ENCODE measurements at places on chromosomes 4 and X.

DNA sequence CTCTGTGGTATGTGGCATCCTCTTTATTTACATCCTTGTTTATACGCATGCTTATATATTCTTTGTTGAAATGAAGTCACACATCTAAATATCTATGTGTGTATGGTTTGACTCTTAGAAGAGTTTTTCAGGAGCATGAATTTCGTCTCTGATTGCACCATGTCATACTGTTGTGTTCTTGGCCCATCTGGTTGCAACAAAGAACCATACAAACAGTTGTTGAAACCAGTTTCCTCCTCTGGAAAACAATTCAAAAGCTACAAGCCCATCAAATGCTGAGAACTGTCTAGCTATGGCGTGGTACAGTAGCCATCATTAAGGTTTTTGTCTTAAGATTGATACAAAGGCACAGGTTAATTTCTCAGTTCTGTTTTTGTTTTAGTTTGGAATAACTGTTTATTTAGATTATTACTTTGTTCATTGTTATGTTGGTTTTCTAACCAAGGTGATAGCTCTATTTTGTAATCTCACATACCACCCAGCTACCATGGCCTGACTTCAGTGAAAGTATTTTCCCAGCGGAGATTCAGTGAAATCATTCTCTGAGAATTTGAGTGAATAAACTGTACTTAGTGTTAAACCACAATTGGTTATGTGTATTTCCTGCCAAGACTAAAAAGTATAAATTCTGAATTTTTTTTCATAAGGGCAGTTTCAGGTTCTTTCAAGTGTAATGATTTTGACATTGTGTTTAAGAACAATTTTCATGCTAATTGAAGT, 91.0 kb downstream of the ARHGAP24 start:
- DNase-seq = no peak

DNA sequence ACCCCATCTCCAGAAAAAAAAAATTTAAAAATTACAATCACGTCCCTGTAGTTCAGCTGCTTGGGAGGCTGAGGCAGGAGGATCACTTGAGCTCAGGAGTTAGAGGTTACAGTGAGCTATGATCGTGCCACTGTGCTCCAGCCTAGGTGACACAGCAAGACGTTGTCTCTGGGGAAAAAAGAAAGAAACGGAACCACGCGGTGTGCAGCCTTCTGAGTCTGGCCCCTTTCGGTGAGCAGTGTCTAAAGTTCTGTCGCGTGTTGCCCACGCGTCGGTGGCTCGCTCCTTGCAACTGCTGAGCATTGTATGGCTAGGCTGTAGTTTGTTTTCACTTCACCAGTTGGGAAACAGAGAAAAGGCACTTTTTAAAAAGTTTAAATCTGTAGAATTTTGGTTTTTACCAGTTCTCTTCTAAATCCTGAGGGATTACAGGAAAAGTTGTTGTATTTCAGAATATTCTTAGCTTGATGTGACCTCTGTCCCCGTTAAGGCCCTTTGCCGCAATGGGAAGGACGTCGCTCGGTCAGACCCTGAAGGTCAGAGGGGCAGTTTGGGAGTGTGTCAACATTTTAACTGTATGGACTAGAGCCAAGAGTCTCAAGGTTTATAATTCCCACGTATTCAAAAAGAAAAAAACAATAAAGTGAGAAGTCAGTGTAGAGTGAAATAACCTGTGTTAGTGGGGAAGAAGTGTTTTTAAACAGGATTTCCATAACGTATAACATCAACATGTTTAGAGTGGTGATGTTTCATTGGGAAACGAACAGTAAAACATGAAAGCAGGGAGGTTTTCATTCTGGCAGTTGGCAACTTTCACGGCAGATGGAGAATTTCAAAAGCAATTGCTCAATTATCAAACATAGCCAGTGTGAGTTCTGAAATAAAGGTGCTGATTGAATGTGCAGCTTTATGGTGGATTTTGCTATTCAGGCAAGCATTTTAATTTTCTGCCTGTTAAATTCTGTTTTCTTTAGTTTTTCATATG, 45.8 kb upstream of the MSANTD1 start:
- DNase-seq = peak; percentile 5

- no peak for DNase-seq
Measured at GRCh38 chr4:169492436-169493163, 119.8 kb downstream of the NEK1 start.

GRCh38 chrX:68146054-68146453, 287.2 kb downstream of the OPHN1 start:
- DNase-seq = no peak

DNA sequence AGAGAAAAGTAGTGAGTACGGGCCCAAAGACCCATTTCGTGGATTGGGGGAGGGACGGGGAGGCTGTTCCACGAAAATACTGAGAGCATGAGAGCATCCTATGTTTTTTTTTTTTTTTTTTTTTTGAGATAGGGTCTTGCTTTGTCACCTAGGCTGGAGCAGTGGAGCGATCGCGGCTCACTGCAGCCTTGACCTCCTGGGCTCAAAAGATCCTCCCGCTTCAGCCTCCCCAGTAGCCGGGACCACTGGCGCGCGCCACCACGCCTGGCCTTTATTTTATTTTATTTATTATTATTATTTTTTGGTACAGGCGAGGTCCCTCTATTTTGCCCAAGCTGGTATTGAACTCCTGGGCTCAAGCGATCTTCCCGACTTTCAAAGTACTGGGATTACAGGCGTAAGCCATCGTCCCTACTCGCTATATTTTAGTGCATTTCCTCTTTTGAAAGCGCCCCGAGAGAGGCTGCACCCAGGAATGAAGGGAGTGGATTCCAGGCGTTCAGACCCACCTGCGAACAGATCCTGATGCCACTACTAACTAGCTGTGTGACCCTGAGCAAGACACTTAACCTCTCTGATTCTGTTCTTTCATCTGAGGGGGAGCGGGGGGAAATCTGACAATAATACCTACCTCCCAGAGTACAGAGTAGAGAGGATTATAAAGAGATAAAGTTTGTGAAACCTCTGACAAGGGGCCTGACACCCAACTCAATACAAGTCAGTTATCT, 5.4 kb upstream of the MSX1 start:
- DNase-seq = no peak

DNA sequence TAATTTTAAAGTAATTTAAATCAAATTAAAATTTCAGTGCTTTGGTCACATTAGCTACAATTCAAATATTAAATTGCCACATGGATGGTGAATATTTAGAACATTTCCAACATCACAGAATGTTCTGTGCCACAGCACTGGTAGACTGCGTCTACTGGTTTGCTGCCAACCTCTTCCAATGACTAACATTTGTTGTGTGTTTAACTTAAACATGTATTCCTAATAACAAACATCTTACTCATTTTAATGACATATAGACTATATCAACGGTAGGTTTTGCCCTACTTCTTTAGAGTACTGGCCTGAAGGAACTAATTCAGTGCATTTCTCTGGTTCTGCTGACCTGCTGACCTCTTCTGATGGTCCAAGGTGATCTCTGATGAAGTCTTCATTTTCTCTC, 157.6 kb downstream of the DCK start:
- no peak for DNase-seq

DNA sequence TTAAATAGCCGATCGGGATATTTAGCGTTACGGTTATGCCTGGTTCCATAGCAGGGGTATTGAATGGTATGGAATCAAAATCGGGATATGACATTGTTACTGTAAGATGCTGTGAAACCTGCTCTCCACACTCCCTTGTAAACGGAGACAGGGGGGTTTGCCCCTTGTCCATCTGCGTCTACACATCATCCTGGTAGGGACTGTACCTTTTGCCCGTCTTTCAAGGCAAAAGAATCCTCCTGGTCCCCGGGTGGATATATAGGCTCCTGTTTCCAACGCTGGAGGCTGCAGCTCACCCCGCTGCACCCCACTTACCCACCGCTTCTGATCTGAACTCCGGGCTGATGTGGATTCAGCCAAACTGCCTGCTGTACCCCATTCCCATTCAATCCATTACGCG, 189.1 kb downstream of the SHOX start:
- no peak for DNase-seq

DNA sequence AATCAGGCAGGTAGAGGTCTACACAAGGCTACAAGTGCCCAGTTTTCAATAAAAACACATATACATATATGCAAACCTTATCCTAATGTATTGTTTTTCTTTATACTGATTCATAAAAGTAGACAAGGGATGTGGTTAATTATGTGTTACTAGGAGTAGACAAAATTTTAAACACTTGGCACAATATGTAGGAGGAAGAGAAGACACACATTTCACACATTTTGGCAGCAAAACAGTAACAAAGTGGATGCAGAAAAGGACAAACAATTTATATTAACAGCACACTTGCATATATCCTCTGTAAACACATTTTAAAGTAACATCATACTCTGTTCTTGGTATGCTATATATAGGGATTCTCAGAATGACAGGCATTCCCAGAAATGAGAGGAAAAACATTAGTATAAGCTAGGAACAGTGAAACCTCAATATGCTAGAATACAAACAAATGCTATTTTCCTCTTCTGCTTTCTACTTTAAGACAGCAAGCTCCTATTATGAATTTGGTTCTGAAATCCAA, 63.8 kb downstream of the GPRIN3 start:
- no peak for DNase-seq

GRCh38 chr4:32117693-32118092, 1397.5 kb downstream of the PCDH7 start:
- no peak for DNase-seq

- DNase-seq = no peak
Measured at GRCh38 chr4:142563682-142564291, 282.3 kb downstream of the INPP4B start.

- DNase-seq = no peak
Measured at GRCh38 chr4:5897674-5898073, 4.8 kb upstream of the CRMP1 start.

DNA sequence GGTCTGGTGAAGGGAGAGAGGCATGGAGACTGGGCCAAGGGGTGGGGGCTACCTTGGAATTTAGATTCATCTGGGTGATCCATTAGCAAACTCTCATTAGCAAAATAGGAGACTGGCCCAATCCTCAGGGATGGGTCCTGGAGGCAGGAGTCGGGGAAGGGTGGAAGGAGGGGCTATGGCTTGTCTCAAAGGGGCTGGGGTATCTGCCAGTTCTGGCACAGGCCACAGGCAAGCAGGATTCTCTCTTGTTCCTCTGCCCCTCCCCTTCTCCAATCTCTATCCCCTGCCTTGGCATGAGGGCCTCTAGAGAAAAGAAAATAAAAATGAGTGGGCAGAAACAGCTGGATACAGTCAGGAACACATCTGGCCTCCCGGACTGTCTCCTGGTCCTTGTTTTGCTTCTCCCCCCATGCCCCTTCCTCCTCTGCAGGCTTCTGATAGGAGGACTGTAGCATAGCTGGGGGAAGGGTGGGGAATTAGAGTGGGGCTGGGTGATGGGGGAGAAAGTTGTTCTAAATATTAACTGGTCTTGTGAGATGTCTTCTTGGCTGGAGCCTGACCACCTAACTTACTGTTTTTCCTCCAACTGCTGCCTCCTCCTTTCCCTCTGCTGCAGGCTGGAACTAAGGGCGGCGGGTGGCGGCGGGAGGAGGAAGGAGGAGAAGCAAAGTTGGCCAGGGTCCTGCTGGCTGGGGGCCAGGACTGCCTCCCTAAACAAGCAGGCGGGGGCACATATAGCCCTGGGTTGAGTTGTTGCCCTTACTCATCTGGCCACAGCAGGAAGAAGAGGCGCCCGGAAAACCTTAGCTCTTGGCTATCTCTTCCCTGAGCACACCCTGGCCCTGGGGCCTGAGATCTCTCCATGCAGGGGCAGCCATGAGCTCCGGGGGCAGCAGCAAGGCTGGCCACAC, 53.3 kb upstream of the LAS1L start:
- DNase-seq = no peak

GRCh38 chrX:41090568-41091238, 5.5 kb downstream of the USP9X start:
- no peak for DNase-seq

- no peak for DNase-seq
Measured at GRCh38 chr4:22434895-22435294, 81.0 kb downstream of the ADGRA3 start.

GRCh38 chrX:133852837-133853356, 132.5 kb downstream of the GPC3 start:
- DNase-seq = no peak

- no peak for DNase-seq
Measured at GRCh38 chr4:40675166-40675565, 45.5 kb upstream of the RBM47 start.

GRCh38 chr4:140863197-140863596, 107.0 kb upstream of the TBC1D9 start:
- no peak for DNase-seq

- no peak for DNase-seq
Measured at GRCh38 chrX:7083468-7084396, 63.8 kb upstream of the STS start.

GRCh38 chr4:78652282-78652876, 100.8 kb downstream of the ANXA3 start:
- no peak for DNase-seq

GRCh38 chr4:76954489-76954888, 4.9 kb downstream of the SEPTIN11 start:
- no peak for DNase-seq

- DNase-seq = peak; percentile 5
Measured at GRCh38 chr4:83212041-83212851, 72.4 kb downstream of the COQ2 start.
